ENCODE measurements at places on chromosomes 5 and 9.

GRCh38 chr9:14085810-14086209 is 228.1 kb downstream of the NFIB start:
- DNase-seq, result no peak

- DNase-seq, result peak; percentile 7
Observed at GRCh38 chr9:94772639-94773303, 46.3 kb downstream of the AOPEP start.

DNA sequence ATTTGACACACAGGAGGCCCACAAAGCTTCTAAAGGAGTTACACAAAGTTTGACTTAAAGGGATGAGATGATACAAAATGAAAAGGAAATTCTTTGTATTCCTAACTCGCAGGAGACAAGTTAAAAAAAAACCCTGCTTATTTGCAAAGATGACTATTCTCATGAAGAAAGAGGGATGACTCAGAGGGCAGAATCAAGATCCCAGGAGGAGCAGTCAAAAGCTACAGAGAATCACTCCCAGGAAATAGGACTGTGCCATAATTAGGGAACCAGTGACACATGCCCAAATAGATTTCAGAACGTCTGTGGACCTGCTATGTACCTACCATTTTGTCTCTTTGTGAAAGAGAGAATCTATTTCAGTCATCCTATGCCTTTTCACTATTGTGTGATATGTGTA is 103.5 kb upstream of the ARRDC3 start:
- DNase-seq, result peak; percentile 49

DNA sequence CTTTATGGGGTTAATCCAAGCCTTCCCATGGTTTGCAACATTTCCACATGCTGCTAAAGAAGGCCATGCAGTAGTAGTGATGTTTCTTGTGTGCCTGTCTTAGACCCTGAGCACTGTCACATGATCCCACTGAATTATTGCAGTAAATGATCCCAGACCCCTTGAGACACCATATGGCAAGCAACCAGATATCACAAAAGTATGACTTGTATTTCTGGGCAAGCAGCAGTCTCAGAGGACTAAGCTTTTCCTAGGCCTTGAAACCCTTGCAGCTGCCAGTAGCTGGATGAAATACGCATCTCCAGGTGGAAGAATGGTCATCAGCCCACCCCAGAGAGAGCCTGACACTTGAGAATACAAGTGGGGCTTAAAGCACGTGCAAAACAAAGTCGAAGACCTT is 41.8 kb downstream of the CDO1 start:
- DNase-seq, result no peak

DNA sequence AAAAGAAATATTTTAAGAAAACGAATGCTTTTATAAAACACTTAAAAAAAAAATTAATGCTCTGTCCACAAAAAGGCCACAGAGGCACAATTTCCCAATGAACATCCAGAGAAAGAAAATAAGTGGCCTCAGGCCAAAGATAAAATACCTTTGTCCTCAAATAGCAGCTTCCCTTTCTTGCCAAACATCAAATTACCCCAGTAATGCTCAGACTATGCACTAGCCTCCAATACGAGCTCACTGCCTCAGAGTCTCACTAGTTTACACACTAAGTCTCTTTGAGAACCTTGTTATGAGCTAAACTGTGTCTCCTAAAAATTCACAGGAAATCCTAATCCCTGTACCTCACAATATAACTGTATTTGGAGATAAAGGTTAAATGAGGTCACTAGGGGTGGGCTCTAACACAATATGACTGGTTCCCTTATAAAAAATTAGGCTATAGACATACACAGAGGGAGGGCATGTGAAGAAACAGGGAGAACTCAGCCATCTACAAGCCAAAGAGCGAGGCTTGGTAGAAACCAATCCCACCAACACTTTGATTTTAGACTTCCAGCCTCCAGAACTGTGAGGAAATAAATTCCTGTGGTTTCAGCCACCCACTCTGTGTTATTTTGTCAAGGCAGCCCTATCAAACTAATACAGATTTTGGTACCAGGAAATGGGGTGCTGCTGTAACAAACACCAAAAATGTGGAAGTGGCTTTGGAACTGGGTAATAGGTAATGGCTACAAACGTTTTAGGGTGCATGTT is 4.4 kb downstream of the MPDZ start:
- peak; percentile 67 for DNase-seq

DNA sequence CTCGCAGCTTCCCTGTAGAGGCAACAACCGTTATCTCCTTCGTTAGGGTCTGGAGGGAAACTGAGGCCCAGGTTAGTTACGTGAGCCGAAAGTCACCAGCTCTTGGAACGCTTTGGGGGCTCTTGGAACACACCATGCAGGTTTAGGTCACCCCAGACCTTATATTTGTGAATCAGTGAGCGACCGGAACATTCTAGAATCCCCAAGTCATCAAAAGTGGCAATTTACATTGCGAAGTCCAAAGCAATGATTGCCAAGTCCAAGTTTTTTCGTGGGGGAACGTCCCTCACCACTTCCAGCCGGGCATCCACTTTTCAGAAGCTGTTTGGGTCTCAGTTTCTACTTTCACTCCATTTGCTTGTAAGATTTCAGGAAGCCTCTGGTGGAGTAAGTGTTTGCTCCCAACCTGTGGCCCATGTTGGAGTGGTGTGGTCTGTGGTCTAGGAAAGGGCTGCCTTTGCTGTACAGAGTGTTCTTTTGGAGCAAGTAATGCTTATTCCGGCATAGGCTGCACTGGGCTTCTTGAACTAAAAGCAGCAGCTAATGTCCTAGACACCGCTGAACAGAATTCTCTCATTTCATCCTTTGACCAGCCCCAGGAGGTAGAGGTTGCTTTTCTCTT is 32.8 kb upstream of the SPRY4 start:
- peak; percentile 11 for DNase-seq

DNA sequence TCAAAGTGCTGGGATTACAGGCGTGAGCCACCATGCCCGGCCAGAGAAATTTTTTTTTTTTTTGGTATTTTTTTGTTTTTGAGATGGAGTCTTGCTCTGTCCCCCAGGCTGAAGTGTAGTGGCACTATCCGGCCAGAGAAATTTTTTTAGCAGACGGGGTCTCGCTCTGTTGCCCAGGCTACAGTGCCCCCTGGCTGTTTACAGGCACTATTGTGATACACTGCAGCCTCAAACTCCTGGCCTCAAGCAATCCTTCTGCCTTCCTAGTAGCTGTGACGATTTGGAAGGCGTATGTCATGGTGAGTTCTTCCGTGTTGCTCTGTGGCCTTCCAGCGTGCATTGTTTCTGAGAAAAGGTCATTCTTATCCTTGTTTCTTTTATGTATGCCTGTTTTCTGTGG is 47.5 kb downstream of the CNOT6 start:
- no peak for DNase-seq

DNA sequence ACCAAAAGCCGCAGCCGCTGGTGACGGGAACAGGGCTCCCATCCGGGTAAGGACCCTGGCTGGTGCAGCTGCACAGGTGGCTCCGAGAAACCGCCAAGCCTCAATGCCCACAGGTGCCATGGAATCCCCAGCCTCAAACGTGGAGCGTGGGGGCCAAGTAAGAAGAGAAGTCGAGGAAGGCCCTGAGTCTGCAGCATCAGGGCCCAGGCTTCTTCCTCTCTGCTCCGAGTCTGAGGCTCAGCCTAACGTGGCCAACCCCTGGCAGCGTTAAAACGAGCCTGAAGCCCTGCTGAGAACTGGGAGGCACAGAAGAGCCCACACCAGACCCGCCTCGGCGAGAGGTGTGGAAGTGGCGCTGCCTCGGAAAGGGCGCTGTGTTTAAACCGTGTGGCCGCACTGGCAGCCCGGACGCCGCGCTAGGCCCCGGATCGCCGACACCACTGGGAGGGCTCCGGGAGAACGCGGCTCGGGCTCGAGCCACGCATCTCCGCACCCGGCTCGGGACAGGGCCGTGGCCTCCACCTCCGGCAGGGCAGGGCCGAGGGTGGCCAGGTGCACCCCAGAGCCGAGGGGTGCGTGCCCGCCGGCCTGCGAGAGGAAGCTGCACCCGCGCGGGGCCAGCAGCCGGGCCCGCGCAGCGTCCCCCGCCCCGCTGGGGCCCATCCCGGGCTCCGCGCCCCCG is 730 bp downstream of the ZMYND19 start:
- DNase-seq, result no peak

Measured in brain microvascular endothelial cell (primary cell).